ENCODE measurements at places on chromosomes 1 and 21.

GRCh38 chr1:154191990-154192461 is at the start of gene TPM3:
TPM3 (minus strand) TSS chr1:154192100; CDS start chr1:154192018, 82 bp downstream.
- DNase-seq = peak; percentile 12

- no peak for DNase-seq
Observed at GRCh38 chr1:15958793-15959192, 17.1 kb downstream of the ZBTB17 start.

- DNase-seq = no peak
Observed at GRCh38 chr1:244104309-244105060, 53.4 kb downstream of the ZBTB18 start.

DNA sequence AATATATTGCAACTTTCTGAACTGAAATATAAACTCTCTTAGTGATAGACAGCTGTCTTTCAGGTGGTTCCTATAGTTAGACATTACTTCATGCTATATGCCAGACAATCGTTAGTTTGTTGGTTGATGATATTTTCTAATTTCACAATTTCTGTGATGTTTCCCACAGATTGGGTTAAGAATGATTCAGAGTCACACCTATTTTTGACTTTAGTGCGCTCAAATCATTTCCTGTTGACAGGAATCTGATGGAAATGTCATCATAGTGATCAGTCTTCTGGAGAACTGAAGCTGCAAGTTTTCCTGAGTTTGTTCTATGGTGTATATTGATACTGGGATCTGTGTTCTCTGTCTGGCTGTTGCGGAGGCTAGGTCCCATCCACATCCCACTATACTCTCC is 119.7 kb downstream of the C1orf21 start:
- DNase-seq = no peak

DNA sequence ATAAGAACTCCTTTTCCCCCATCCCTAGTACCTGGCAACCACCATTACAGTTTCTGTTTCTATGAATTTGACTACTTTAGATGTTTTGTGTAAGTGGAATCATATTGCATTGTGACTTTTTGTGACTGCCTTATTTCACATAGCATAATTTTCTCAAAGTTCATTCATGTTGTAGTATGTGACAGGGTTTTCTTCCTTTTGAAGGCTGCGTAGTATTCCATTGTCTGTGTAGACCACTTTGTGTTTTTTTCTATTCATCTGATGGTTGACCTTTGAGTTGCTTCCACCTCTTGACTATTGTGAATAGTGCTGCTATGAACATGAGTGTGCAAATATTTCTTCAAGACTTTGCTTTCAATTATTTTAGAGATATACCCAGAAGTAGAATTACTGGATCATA is 225.8 kb upstream of the L1TD1 start:
- DNase-seq = no peak

DNA sequence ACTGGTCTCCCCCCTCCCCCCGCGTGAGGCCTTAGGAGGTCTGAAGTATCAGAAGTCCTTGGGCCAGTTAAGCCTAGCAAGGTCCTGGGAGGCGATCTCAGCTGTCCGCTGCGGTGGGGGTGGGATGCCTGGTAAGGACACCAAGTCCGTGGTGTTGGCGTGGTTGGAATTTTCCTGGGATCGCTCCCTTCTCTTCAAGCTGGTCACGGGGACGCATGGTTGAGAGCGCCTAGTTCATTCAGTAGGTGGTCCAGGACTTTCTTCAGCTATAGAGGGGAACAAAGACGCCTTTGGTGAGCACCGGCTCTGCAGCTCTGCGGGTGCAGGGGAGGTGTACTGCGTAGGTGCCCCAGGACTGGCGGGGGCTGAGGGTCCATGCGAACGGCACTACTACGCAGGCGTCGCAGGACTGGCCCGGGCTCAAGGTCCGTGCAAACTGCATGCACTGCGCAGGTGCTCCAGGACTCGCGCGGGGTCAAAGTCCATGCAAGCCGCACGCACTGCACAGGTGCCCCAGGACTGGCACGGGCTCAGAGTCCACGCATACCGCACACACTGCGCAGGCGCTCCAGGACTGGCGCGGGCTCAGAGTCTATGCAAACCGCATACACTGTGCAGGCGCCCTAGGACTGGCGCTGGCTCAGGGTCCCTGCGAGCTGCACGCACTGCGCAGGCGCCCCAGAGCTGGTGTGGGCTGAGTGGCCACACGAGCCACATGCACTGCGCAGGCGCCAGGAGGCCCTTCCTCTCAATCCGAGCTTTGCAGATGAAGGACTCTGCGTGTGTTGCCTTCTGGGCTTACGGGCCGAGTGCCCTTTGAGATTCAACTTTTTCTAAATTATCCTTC is 36.6 kb upstream of the HMGN1 start:
- DNase-seq = peak; percentile 51

DNA sequence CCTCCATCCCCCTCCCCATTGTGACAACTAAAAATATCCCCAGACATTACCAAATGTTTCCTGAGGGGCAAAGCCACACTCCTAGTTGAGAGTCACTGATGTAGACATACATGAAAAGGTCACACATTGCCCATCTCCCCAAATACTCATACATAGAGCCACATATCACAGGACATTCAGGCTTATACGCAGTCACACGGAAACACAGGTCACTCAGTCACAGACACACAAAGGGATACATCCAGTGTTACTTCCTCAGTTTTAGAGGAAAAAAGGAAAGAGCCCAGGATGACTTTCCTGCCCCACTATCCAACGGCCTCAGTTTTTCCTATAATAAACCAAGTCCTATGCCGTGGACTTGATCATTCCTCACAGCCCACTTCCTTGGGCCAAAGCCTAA is 1.9 kb downstream of the SLC39A1 start:
- no peak for DNase-seq

DNA sequence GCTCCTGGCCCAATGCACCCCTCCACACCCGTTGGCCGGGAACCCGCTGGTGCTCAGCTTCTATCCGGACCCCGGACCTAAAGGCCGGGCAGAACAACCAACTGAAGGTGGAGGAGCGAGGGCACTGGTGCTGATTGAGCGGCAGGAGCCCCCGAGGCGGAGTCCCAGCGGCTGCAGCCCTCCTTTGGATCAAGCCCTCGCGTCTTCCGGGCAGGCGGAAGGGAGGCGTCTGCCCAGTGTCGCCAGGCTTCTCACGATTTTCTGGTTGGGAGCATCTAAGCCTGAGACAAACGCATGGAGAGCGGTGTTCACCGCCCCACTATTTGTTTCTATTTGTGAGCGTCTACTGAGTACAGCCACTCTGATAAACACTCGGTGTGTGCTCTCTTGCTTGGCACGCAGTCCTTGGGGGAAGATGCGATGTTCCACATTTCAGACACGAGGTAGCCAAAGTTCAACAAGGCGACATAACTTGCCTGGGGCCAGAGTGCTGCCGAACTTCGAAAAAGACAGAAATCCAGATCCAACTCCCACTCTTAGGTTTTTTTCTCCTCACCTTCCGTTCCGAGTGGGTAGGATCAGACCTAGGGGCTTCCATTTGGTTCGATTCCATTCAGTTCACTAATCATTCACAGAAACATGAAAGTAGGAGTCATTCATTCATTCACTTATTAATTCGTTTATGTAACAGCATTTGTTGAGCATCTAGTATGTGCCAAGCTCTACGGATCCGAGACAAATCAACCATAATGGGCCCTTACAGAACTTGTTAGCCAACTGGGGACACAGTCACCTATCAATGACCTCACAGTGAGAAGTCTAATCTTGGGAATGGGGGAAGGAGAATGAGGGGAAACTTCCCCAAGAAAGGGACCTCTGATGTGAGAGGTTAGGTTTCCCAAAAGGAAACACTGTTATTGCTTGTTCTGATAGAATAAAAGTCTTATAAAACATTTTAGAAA is 4.9 kb upstream of the DMRTA2 start:
- DNase-seq = no peak
